Hindlimb muscle (tissue), 1 donor: ENCODE measurements at places on chromosomes 1 and 21. TPM values are rescaled to one million over a fixed set of nuclear protein-coding genes. Genes with fewer than 3 reads are reported as not detected.

Gene CTTNBP2NL
- polyA plus RNA-seq: 16.2 TPM

Gene KRTAP12-3
- polyA plus RNA-seq: not detected

Gene KCNK1
- polyA plus RNA-seq: 1.3 TPM

Gene TRIM63
- polyA plus RNA-seq: 50.3 TPM

Gene KPNA6
- 25.6 TPM for polyA plus RNA-seq

Gene LINGO4
- polyA plus RNA-seq: 0.40 TPM

Gene SAMSN1
- polyA plus RNA-seq: 2.9 TPM

Gene COL24A1
- 3.8 TPM for polyA plus RNA-seq

Gene S100A5
- polyA plus RNA-seq: not detected

Gene CELA3A
- polyA plus RNA-seq: not detected

Gene CELA2A
- polyA plus RNA-seq: 0.84 TPM

Gene AIM2
- polyA plus RNA-seq: 0.40 TPM

Gene TGFBR3
- 32.2 TPM for polyA plus RNA-seq

Gene SLAMF6
- polyA plus RNA-seq: 0.31 TPM

Gene NR5A2
- 3.0 TPM for polyA plus RNA-seq

Gene GJA8
- polyA plus RNA-seq: not detected

Gene KPRP
- polyA plus RNA-seq: not detected

Gene CATSPERE
- polyA plus RNA-seq: 0.93 TPM
